ENCODE measurements at places on chromosomes 2 and 18. TPM values are rescaled to one million over a fixed set of nuclear protein-coding genes. Genes with fewer than 3 reads are reported as not detected.

Gene VWA3B
- total RNA-seq, result not detected

Gene GRHL1
- 33.9 TPM for total RNA-seq

Gene MYO5B
- 26.8 TPM for total RNA-seq

Gene LINC00305
- total RNA-seq, result not detected

Gene SNTG2
- not detected for total RNA-seq

Gene C18orf32
- 34.6 TPM for total RNA-seq

Gene ATIC
- 47.8 TPM for total RNA-seq

Gene NT5C1B
- not detected for total RNA-seq

Gene ARHGAP15
- total RNA-seq, result not detected

Gene PLGLB2
- total RNA-seq, result not detected

Gene UPP2
- total RNA-seq, result not detected

Gene DYNAP
- total RNA-seq, result not detected

Gene ADAM23
- 0.09 TPM for total RNA-seq

Gene EGR4
- not detected for total RNA-seq

Gene CKAP2L
- total RNA-seq, result 10.9 TPM

Gene CYS1
- total RNA-seq, result 0.28 TPM

Gene HOXD9
- total RNA-seq, result not detected
